ENCODE measurements at places on chromosomes 4 and X. TPM values are rescaled to one million over a fixed set of nuclear protein-coding genes. Genes with fewer than 3 reads are reported as not detected.

Gene GLRA2
- 52.1 TPM for total RNA-seq

Gene TMSB15C
- total RNA-seq: 15.7 TPM

Gene MAGEB2
- total RNA-seq: not detected

Gene LRIT3
- 0.22 TPM for total RNA-seq

Gene NSG1
- 145 TPM for total RNA-seq

Gene TMSB15B
- 14.1 TPM for total RNA-seq

Gene UGT2A3
- total RNA-seq: not detected

- no peaks in the 10 kb centered on the region for H3K36me3 ChIP-seq
- no peaks in the 10 kb centered on the region for H3K27me3 ChIP-seq
- H3K27ac ChIP-seq: no peak overlapping the region
- no peaks in the 10 kb centered on the region for H3K4me1 ChIP-seq
Observed at GRCh38 chr4:15294202-15294601, 133.6 kb upstream of the C1QTNF7 start.

DNA sequence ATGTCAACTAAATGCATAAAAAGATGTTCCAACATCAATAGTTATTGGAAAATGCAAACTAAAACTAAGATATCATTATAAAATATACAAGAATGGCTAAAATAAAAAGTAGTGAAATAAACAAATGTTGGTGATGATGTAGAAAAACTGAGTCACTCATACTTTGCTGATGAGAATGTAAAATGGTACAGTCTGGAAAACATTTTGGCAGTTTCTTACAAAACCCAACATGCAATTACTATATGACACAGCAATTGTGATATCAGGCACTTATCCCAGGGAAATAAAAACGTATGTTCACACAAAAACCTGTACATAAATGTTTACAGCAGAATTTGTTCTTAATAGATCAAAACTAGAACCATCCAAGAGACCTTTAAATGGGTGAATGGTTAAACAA lies 182.6 kb downstream of the RTL9 start:
- no peak for DNase-seq
- no peaks in the 10 kb centered on the region for H3K4me1 ChIP-seq
- H3K4me3 ChIP-seq: no peak overlapping the region
- no peaks in the 10 kb centered on the region for H3K27me3 ChIP-seq
- no peaks in the 10 kb centered on the region for H3K36me3 ChIP-seq
- H3K27ac ChIP-seq: no peak overlapping the region

GRCh38 chr4:185550933-185551332 lies 15.6 kb upstream of the PDLIM3 start:
- no peaks in the 10 kb centered on the region for H3K27me3 ChIP-seq
- no peaks in the 10 kb centered on the region for H3K36me3 ChIP-seq
- no peak overlapping the region for H3K4me3 ChIP-seq

DNA sequence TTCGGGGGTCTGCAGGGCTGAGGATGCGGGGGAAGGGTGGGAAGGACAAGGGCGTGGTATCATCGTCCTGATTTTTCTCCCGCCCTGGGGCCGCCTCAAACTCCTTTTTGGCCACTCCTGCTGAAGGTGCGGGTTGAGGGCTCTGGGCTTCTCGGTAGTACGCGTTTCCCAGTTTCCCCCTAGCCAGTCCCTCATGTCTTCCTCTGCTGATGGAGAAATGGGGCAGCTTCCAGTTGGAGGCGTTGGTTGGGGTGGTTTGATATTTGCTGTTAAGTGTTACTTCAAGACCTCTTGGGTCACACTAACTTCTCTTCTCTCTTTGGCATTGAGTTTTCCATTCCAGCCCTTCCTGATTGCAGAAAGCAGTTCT lies 482 bp downstream of the GSTCD start:
- H3K27me3 ChIP-seq: no peaks in the 10 kb centered on the region
- H3K36me3 ChIP-seq: no peaks in the 10 kb centered on the region
- peak overlapping the region; percentile 95 for H3K4me3 ChIP-seq
- DNase-seq: no peak
- H3K27ac ChIP-seq: peak overlapping the region; percentile 94
- H3K4me1 ChIP-seq: no peaks in the 10 kb centered on the region

DNA sequence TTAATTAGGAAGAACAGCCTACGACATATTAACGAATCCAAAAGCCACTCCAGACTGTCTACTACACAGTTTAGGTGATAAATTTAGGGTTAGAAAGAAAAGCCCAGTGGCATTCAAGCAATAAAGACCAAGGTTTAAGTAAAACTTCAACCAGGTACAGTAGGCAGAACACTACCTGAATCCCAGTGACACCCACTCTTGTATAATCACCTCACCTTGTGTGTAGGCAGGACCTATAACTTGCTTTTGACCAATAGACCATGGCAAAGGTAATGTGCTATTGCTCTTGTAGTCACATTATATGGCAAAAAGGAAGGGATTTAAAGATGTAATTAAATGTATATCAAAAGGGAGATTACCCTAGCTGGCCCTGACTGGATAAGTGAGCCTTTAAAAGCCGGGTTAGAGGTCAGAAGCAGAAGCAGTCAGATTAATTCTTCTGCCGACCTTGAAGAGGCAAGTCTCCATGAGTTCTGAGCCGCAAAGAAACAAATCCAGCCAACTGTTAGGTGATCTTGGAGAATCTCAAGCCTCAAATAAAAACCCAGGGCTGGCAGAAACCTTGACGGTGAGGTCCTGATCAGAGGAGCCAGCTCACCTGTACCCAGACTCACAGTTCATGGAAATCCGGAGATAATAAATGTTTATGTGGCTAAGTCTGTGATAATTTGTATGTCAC lies 8.8 kb downstream of the FSTL5 start:
- no peak overlapping the region for H3K4me3 ChIP-seq
- no peaks in the 10 kb centered on the region for H3K36me3 ChIP-seq
- no peaks in the 10 kb centered on the region for H3K4me1 ChIP-seq
- H3K27ac ChIP-seq: no peak overlapping the region

DNA sequence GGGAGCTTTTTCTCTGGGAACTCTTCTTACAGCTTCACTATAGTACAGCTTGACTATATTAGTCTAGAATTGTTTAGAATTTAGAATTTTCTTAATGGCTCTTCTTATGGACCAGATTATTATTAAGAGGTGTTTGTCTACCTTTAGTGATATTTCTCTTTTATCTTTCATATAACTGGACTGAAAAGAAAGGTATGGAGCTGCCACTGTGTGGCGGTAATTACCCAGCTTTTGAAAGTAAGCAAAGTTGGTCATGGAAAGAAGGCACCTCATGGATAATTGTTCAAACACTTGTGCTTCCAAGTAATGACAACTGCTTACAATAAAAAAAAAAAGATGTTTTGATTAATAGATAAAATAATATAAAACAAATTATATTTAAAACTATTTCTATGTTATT lies 1112.5 kb downstream of the TECRL start:
- no peaks in the 10 kb centered on the region for H3K27me3 ChIP-seq
- no peak overlapping the region for H3K27ac ChIP-seq
- no peaks in the 10 kb centered on the region for H3K36me3 ChIP-seq
- peak; percentile 8 for DNase-seq

GRCh38 chrX:100924375-100924774 lies 4.3 kb downstream of the XKRX start:
- H3K4me3 ChIP-seq: no peak overlapping the region
- H3K27ac ChIP-seq: no peak overlapping the region
- H3K36me3 ChIP-seq: no peaks in the 10 kb centered on the region

DNA sequence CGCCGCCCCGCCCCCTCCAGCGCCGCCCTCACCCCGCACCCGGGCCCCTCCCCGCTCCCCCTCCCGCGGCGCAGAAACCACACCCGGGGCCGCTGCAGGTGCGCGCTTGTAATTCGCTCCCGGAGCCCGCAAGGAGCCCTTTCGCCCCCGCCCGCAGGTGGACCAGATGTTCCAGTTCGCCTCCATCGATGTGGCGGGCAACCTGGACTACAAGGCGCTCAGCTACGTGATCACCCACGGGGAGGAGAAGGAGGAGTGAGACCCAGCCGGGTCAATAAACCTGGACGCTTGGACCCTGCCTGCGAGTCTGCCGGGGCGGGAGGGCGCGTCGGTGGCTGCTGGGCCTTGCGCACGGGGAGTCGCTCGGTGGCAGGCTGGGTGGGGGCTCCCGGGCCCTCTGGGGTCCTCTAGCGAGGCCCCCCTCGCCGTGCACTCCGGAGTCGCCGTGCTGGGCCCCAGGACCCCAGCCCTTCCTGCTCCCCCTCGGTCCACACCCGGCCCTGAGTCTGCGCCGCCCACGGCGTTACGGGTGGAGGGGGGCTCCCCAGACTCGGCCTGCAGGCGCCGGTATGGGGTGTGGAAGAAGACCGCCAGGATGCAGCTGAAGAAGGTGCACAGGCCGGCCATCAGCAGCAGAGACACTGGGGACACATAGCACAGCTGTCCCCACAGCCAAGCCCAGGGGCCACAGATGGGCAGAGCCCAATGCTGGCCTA lies 7.1 kb downstream of the SLC49A3 start:
- H3K36me3 ChIP-seq: no peaks in the 10 kb centered on the region
- H3K27me3 ChIP-seq: no peaks in the 10 kb centered on the region
- DNase-seq: no peak
- no peak overlapping the region for H3K27ac ChIP-seq

GRCh38 chr4:58325070-58325469 lies 1214.9 kb upstream of the IGFBP7 start:
- no peaks in the 10 kb centered on the region for H3K27me3 ChIP-seq
- no peak overlapping the region for H3K27ac ChIP-seq
- H3K4me1 ChIP-seq: no peaks in the 10 kb centered on the region
- DNase-seq: no peak
- no peaks in the 10 kb centered on the region for H3K36me3 ChIP-seq

GRCh38 chr4:120881351-120881750 lies 41.2 kb downstream of the PRDM5 start:
- H3K4me3 ChIP-seq: no peak overlapping the region
- no peak overlapping the region for H3K27ac ChIP-seq
- H3K4me1 ChIP-seq: no peaks in the 10 kb centered on the region
- DNase-seq: no peak
- no peaks in the 10 kb centered on the region for H3K27me3 ChIP-seq

- no peaks in the 10 kb centered on the region for H3K27me3 ChIP-seq
- no peaks in the 10 kb centered on the region for H3K4me1 ChIP-seq
- DNase-seq: peak; percentile 66
- no peaks in the 10 kb centered on the region for H3K36me3 ChIP-seq
- no peak overlapping the region for H3K4me3 ChIP-seq
Observed at GRCh38 chr4:118173956-118174725, 139.9 kb downstream of the NDST3 start.

DNA sequence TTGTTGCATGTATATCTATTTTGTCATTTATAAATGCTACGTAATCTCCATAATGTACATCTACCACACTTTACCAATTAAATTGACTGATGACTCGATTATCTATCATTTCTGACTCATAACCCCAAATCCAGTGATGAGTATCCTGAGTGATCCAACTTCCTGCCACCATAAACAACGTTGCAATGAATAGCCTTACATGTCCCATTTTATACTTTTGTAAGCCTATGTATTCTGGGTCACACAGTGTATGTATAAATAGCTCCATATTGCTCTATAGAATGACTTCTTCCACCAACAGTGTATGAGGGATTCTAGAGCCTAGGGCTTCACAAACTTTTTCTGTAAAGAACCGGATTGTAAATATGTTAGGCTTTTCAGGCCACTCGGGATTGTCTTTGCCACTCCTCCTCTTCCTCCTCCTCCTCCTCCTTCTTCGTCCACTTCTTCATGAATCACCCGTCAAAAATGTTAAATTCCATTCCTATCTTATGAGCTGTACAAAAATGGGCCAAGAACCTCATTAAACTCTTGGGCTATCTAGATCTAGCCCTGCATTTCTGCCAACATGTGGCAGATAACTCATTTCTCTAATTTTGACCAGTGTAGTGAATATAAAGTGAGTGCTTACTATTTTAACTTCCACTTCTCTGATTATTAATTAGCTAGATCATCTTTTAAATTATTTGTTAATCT lies 672.2 kb upstream of the AMOT start:
- no peaks in the 10 kb centered on the region for H3K4me1 ChIP-seq
- peaks cover 6% of the 10 kb centered on the region for H3K27me3 ChIP-seq

DNA sequence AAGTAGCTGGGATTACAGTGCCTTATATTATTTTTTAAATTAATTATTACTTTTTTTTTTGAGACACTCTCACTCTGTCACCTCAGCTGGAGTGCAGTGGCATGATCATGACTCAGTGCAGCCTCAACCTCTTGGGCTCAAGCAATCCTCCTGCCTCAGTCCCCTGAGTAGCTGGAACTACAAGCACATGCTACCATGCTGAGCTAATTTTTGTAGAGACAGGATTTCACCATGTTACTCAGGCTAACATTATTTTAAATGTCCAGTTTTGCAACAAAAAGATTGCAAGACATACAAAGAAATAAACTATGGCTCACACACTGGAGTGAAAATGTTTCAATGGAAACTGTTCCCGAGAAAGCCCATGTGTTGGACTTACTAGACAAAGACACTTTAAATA lies 59.2 kb downstream of the MND1 start:
- no peaks in the 10 kb centered on the region for H3K36me3 ChIP-seq
- no peaks in the 10 kb centered on the region for H3K27me3 ChIP-seq
- no peak overlapping the region for H3K4me3 ChIP-seq
- H3K4me1 ChIP-seq: no peaks in the 10 kb centered on the region

DNA sequence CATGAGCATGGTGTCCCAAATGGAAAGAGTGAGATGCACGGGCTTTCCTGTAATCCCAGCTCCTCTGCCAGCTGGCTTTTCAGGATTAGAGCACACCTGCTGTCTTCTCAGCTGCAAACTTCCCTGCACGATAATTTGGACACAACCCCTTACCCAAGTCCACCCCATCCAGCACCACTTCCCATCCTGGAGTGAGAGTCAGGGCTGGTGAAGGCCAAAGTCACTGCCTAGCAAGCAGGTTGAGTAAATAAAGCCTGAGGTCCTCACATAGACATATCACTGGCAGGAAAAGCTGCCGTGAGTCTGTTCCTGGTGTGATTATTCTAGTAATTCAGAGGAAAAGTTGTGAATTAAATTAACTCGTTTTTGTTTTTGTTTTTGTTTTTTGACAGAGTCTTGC lies 113.9 kb upstream of the MBNL3 start:
- no peaks in the 10 kb centered on the region for H3K36me3 ChIP-seq
- no peak overlapping the region for H3K4me3 ChIP-seq
- no peaks in the 10 kb centered on the region for H3K4me1 ChIP-seq
- peaks cover 5% of the 10 kb centered on the region for H3K27me3 ChIP-seq
- H3K27ac ChIP-seq: no peak overlapping the region

Measured in spinal cord (tissue), 10 donors.